GM12878 (cell line): ENCODE measurements at places on chromosomes 7 and 10. TPM values are rescaled to one million over a fixed set of nuclear protein-coding genes. Genes with fewer than 3 reads are reported as not detected.

- H3K4me3 ChIP-seq: no peak overlapping the region
- H3K4me1 ChIP-seq: no peaks in the 10 kb centered on the region
- no peaks in the 10 kb centered on the region; the same call in 1 of the 2 replicates for H3K27me3 ChIP-seq
- no peak for DNase-seq
Measured at GRCh38 chr10:3701491-3701890, 83.5 kb downstream of the KLF6 start.

DNA sequence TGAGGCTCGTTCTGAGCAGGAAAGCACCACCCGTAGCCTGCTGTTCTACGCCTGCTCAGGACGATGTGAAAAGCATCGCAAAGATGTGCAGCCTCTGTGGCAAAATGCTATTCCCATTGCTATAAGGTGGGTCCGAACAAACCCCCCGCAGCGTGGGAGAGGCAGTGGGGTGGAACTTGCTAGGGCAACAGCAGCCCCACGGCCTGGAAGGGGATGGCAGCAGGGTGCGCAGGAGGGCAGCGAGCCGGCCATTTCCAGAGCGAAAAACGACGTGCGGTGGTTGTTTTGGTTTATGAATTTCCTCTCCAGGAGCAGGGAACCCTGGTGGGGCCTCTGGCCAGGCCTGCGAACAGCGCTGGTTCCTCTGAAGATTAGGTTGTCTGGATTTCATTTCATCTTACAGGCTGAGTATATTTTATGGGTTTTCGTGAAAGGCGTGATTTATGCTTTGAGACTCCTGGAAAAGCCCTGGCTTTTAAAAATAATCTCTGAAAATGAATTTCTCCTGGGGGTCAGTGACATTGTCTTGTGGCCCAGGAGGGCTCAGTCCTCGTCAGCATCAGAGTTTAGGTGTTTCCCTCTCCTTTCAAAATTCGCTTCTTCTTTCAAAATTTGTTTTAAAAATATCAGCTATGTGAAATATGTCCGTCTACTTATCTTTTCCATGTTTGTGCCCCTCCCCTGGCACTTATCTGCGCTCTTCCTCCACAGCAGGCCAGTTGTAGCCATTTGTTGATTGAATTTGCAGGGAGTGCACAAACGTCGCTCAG is 42.3 kb upstream of the UBE3C start:
- no peaks in the 10 kb centered on the region for H3K36me3 ChIP-seq
- DNase-seq: no peak
- H3K4me1 ChIP-seq: no peaks in the 10 kb centered on the region

DNA sequence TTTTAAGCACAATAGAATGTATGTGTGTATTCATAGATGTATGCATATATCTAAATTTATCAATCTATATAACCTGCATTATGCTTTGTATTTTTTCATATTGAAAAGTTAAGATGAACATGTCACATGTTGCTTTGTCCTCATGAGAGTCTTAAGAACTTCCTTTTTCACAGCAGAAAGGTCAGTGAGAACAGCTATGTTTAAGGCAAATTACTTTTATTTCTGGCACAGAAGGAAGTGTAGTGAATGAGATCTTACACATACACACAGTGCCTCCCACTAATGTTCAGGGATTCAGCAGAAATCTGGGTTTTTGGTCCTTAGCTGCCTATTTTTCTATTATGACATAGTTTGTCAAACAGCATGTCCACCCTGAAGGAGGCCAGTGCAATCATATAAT is 134.8 kb downstream of the TMEM26 start:
- H3K4me3 ChIP-seq: no peak overlapping the region
- no peak overlapping the region for H3K27ac ChIP-seq
- no peaks in the 10 kb centered on the region for H3K4me1 ChIP-seq
- no peaks in the 10 kb centered on the region for H3K36me3 ChIP-seq
- DNase-seq: no peak

- no peaks in the 10 kb centered on the region for H3K27me3 ChIP-seq
- no peak overlapping the region for H3K4me3 ChIP-seq
- H3K27ac ChIP-seq: no peak overlapping the region
- no peaks in the 10 kb centered on the region for H3K36me3 ChIP-seq
- H3K4me1 ChIP-seq: no peaks in the 10 kb centered on the region
Measured at GRCh38 chr7:81294897-81295515, 376.2 kb upstream of the SEMA3C start.

The SLC26A5 gene
- polyA plus RNA-seq: not detected in 2 replicates

DNA sequence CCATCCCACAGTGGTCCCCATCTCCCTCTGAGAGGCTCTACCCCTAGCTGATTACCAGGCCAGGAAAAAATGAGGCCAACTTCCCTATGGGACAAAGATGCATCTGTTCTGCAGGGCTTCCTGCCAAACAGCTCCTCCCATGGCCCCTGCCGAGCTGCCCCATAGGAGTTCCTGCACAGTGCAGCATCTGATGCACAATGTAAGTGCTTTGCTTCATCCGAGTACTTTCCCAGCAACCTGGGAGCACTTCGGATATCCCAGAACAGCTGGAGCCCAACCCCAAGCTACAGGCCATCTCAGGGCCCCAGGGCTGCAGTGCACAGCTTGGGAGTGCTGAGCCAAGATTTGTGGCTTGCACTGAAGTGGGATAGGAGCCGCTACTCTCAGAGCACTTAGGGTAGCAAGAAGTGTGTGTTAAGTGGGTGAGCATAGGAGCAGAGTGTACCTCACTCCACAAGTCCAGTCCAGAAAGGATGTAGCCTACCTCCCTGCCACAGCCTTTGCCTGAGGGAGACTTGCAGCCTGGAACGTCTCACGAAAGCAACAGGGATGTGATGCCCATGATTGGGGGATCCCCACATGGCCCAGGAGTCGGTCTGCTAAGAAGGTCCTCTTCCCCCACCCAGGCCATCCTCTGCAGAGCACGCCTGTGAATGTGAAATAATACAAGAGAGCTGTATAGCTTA is 209.6 kb upstream of the VWC2 start:
- H3K4me3 ChIP-seq: no peak overlapping the region
- no peaks in the 10 kb centered on the region for H3K36me3 ChIP-seq
- DNase-seq: no peak
- H3K27me3 ChIP-seq: no peaks in the 10 kb centered on the region
- peaks cover 9% of the 10 kb centered on the region for H3K4me1 ChIP-seq
- peak overlapping the region; percentile 37 for H3K27ac ChIP-seq
